ENCODE measurements at places on chromosomes 2 and 18.

- no peak for DNase-seq
These were observed 11.7 kb upstream of the ANKRD53 start for GRCh38 chr2:70966681-70967080.

GRCh38 chr2:27123302-27124150 is at the start of gene ABHD1:
TSS of gene ABHD1 (plus strand) at chr2:27123815. CDS start at chr2:27123949, 134 bp downstream.
- no peak for DNase-seq

DNA sequence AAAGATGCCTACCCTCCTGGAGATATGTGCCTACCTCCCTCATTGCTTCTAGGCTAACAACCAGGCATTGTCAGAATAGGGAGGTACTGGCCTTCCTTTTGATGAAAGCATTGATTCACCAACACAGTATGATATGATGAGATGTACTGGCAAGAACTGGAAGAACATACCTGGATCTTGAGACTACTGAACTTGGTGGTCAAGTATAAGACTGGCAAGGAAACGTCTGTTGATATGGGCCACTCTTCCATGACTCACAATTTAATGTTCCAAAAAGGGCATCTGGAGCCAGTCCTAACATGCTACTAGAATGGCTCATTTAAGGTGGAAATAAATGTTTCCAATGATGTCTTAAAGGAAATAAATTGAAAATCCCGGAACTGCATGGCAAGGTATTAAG is 18.1 kb downstream of the DTNB start:
- no peak for DNase-seq

- DNase-seq: no peak
These were observed 52.4 kb downstream of the LPIN1 start for GRCh38 chr2:11798701-11799435.

DNA sequence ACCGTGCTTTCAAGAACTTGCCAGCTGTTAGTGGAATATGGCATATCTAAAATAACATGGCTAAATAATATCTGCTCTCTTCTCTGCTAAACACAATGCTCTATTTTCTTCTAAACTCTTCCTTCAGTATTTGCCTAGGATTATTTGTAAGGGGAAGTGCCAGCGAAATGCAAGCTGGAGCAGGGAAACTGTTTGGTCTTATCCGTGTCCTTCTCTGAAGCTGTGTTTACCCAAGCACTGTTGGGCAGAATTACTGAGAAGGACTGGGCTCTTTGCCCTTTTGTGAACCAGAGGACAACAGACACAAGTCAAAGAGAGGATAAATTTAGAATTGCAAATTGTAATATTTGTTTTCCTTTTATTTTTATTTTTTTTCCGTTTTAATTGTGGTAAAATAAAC is 23.6 kb downstream of the CPO start:
- no peak for DNase-seq

GRCh38 chr2:215536510-215536909 is 100.6 kb upstream of the FN1 start:
- no peak for DNase-seq

- no peak for DNase-seq
These were observed 477.8 kb upstream of the ETAA1 start for GRCh38 chr2:66919286-66919685.

DNA sequence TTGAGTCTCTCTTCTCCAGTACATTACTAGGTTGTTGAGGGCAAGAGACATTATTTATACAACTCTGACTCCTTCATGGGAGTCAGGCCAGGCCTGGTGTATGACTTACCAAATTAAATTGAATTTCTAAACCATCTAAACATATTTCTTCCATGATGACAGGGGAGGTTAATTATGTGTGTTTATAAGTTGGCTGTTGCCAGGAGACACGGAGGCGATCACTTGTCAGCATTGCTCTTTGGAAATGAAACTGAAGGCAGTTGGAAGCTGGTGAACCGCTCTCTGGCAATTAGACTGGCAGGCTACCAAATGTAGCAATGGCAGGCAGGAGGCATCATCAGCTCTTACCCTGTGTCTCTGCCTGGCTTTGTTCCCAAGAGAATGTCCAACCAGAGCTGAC is 241.4 kb downstream of the KCNS3 start:
- DNase-seq: no peak

DNA sequence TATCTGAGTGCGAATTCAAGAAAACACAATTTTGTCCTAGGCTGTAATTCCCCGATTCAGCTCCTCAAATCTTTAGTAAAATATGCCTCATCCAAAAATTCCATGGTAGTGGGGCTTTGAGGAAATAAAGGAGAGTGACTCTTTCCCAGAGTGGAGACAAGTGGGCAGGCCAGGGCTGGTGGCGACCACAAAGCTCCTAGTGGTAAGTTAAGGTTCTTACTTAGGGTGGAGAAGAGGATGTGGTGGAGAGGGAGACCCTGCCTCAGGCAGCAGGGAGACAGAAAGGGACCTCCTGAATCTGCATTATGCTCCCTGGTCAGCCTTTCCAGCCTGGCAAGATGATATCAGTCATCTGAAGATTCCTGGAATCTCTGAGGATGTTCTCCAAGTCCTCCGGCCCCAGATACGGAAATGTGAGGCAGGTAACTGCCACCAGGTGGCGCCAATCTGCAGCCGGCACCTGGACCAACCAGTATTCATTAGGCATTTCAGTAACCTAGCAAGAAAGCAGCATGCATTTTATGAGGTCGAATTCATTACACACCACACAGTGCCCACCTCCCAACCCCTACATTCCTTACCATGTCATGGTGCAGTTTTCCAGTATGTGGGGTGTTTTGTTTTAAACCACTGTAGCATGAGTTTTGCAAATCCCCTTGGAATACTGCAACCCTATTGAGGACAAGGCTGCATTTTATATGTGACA is 106.4 kb downstream of the POLE4 start:
- DNase-seq: peak; percentile 16

DNA sequence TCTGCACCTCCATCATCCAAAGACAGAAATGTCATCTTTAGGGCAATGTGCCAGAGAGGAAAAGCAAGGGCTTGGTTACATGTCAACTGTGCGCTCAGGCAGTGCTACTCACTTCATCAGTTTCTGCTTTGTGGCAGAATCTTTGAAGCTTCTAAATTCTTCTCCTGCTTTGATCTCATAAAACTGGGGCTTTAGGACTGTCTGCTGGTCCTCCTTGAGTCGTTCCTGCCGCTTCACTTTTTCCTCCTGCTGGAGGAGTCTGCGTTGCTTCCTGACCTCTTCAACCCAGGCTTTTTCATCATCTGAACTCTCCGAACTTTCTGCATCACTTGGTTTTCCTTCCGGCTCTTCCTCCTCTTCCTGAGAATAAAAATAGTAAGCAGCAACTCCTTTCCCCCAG is 100.8 kb downstream of the NOL10 start:
- no peak for DNase-seq

GRCh38 chr18:21099442-21099841 is 12.2 kb downstream of the ROCK1 start:
- no peak for DNase-seq

DNA sequence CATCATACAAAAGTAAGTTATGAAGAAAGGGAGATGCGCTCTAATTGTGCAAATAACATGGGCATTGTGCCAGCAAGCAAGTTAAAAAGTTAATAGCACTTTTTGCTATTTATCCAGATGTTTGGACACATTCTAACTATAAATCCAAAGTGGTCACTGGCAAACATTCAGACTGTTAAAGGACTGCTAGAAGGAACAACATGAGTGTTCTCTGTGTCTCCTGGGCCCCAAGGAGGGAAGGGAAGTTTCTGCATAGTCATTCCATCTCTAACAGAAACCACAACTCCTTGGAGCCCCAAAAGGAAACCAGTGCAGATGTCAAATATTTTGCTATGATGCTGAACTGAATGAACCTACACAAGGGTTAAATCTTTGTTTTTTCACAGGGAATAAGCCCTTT is 213.3 kb upstream of the HNRNPA3 start:
- DNase-seq: no peak

DNA sequence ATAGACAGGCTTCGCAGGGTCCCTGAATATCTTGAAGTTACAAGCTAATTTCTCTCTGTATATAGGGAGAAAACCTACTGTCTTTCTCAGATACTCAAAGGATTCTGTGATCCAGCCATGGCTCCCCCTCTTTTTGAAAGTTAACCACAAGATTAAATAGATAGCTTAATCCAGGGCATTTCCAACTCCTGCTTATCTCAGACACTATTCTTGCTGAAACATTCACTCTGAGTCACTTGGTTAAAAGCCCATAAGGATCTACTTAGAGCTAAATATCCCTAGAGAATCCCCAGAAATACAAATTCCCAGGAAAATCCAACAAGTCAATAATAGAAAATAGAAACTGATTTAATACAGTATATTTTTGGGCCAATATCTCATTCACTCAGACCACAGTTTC is 179.1 kb upstream of the LYPD1 start:
- no peak for DNase-seq

- no peak for DNase-seq
These were observed 31.2 kb upstream of the HPCAL1 start for GRCh38 chr2:10271509-10271908.

DNA sequence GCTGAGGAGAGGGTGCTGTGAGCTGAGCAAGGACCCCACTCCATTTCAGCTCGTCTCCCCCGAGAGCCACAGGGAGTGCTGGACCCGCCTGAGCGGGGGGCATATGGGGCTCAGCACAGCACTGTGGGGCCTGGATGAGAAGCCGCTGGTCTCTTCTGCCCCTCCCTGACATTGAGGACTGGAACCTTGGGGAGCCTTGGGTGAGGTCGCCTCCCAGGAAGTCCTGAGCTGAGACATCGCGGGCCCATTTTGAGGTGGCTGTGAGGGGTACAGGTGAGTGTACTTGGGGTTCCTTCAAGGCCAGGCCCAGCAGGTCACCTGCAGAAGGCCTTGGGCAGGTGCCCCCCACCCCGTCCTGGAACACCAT is 3.1 kb upstream of the AQP12A start:
- no peak for DNase-seq

GRCh38 chr2:137897082-137897481 is 67.2 kb upstream of the HNMT start:
- no peak for DNase-seq

DNA sequence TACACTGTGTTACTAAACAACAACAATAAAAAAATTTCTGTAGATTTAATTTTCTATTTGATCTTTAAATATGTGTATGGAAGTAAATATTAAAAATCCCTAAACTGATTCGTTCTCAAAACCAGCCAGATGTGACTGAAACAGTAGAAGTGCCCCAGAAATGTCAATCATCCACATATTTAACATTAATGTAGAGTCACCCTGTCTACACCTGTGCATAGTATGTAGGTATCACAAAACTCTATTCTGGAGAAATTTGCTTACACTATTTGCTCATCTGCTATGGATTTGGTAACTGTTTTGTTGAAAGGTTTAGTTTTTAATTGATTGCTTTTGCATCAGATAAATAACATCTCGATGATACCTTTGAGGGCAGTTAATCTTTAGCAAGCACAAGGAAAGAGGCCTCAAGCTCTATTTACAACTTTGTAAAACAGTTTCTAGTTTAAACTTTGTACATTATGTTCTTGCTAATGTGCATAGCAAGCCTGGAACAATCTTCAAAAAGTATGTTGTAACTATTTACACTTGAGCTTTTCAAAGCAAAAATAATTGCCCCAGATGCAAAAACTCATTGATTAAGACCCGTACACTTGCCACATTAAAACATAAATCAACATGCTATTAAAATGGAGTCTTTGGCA is 76.8 kb downstream of the PPP1R1C start:
- no peak for DNase-seq

DNA sequence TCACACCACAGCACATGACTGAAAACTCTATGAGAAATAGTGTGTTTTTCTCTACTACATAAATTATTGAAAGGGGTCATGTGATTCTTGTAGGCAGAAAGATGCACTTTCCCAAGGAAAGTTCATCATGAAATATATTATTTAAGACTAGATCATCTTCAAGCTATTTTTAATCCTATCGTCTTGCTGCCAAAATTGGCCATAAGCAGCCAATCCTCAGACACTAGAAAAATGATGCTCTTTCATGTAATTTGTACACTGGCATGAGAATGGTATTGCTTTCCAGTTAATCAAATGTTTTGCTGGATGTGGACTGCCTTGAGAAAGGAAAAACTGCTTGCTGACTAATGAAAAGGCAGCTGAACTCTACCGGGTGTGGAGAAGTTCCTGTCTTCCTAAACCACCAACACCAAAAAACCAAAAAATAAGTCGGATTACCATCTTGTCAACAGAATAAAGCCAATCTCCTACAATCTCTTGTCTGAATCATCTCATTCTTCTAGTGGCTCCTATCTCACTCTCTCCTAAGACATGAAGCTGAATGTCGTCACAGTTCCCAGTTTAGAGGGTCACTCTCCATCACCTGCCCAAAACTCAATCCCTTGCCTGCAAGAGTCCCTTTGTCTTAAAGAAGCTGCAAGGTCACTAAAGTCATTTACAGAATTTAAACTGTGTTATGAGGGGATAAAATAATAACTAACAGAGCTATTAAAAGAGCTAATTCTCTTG is 5.3 kb downstream of the BCL2 start:
- no peak for DNase-seq

- no peak for DNase-seq
These were observed 49.2 kb upstream of the NEMP2 start for GRCh38 chr2:190583507-190584337.

GRCh38 chr2:237982039-237982725 is 15.4 kb downstream of the UBE2F start:
- DNase-seq: no peak

GRCh38 chr18:23716516-23716915 is 27.3 kb downstream of the LAMA3 start:
- no peak for DNase-seq

GRCh38 chr2:30797381-30798015 is 9.7 kb downstream of the CAPN13 start:
- no peak for DNase-seq

GRCh38 chr2:231714639-231715498 is 6.5 kb downstream of the PTMA start:
- DNase-seq: peak; percentile 40

GRCh38 chr18:34864836-34865497 is 154.9 kb downstream of the DTNA start:
- no peak for DNase-seq

DNA sequence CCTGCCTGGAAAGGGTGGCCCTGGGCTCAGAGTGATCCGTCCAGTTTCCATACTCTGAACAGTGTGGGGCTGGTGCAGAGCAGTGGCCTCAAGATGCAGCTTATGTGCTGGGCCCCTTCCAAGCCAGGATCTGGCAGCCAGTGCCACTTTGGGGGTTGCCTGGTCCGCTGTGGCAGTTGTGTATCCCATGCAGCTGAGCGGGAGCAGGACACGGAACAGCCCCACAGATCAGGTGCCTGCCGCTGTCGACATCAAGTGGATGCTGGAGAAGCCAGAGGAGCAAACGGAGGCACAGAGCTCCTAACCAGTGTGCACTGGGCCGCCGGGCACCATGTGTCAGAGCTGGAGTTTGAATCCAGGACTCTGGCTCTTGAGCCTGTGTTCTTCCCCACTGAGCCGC is 112.0 kb downstream of the CABLES1 start:
- DNase-seq: no peak

DNA sequence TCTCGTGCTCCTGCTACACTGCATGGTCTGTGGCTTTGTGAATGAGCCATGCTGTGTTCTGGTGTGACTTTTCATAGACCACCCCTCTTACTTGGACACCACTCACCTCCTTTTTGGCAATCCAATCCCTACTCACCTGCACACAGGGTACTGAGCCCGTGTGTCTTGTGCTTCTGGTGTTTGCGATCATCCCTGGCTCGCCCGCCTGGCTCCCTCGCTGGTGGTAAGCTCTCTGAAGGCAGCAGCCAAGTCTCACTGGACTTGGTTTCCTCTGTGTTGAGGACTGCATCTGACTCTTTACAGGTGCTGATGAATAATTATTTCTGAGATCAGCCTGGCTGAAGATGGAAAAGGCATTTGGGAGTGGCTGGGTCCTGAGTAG is 276.8 kb downstream of the TSN start:
- no peak for DNase-seq

GRCh38 chr2:134416637-134417036 is 162.8 kb downstream of the MGAT5 start:
- no peak for DNase-seq

- DNase-seq: no peak
These were observed 17.0 kb downstream of the SMAD7 start for GRCh38 chr18:48933578-48934414.
